Activated CD8-positive, alpha-beta memory T cell treated with anti-CD3 and anti-CD28 coated beads for 1 hour (primary cell): ENCODE measurements at places on chromosomes 2 and 18.

DNA sequence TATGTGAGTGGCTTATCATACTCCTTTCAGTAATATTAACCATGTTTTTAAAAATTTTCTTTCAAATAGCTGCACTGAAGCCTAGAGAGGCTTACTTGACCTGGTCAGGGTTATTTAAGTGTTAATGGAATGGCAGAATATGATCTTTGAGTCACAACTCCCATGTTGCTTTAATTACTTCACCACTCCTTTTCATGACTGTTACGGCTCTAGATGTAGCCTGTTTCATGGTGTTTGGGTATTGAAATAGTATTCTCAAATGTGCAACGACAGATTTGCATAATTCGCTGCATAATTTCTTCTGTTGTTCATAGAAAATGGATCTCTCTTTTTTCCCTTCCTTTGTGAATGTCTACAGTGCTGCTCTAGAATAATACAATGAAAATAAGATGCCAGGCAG, 51.6 kb upstream of the PLA2R1 start:
- no peak for DNase-seq

DNA sequence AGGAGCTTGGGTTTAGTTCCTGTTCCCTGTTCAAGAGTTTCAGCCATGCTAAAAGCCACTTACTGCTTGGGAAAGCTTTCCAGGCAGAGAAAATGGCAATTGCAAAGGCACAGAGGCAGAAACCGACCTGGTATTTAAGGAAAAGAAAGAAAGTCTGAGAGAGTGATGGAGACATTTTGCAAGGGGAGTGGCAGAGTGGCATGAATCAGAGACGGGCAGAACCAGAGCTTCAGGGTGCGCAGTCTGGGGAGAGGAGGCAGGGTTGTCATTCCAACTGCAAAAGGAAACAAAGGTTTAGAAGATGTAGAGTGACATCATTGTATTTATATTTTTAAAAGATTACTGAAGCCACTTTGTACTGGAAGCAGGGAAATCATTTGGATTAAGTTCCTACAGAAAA, 14.9 kb upstream of the GNAL start:
- no peak for DNase-seq

DNA sequence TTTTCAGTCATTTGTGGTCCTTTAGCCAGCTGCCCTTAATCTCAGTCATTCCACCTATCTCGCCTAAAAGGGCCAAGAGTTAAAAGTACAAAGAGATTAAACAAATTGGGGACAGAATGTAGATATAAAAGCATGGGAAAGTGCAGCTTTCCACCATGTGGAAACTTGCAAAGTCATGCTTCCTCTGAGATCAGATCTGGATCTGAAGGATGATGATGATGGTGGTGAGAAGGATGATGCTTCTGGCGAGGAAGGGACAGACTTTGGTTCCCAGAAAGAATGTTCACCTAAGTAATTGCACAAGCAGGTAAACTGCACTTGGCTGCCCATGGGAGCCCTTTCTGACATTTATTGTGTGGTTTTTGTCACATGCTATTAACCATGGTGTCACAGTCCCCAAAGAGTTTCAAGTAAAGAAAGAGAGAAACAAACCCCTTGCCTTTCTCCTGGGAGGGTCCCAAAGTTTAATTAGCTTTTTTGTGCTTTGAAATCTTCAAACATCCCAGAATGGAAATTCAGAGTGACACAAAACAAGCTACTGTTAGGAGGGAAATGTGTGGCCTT, 34.7 kb downstream of the KLF7 start:
- DNase-seq: no peak

DNA sequence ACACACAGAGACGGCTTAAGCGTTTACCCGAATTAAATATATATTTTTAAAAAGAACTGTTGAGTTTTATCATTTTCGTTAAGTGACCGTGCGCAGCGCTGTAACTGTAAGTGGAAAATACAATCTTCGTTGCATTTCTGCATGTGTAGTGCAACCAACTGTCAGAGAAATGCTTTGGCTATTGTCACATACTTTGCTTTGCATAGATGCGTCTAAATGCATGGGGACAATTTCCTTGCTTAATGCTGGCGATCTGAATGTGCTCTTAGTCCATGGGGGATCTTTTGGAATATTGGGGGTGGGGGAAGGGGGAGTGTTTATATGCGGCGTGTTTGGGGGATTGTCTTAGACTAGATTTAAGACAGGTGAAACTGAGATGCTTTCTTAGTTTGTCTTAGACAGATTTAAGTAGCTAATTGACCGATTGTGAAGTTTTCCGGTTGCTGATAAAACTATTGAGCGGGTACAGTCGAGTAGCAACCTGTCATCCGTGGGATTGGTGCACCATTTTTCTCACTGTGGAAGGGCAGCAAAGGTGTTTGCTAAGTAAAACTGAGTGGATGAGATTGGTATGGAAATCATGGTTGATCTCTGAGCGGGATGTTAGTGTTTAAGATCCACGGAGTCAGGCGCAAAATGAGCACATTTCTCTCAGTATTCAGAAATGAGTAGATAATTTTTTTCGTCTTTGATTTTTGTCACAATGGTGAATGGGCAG, 476 bp downstream of the VSNL1 start:
- DNase-seq: no peak

DNA sequence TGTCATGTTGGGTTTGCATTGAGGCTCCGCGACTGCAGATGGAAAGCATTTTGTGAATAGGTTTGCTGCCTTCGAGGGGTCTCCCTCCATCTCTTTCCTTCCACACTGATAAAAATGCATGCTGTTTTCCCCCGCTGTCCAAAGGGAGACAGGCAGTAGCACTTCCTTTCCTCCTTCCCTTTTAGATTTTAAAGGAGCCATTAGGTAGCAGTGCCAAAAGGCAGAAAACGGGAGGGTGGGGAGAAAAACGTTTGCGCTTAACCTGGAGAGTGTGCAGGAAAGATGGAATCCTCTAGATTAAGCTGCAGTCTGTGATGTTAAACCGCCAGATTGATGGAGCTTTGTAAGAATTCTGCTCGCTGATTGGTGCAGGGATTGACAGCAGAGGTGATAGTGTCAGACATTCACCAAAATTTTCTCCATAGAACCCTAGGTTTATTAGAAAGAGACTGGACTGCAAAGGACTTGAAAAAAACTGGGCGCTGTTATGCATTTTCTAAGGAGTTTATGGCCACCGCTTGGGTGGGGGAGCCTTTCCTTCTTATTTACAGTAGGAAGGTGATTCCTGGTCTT, 688 bp downstream of the MAPRE2 start:
- no peak for DNase-seq

DNA sequence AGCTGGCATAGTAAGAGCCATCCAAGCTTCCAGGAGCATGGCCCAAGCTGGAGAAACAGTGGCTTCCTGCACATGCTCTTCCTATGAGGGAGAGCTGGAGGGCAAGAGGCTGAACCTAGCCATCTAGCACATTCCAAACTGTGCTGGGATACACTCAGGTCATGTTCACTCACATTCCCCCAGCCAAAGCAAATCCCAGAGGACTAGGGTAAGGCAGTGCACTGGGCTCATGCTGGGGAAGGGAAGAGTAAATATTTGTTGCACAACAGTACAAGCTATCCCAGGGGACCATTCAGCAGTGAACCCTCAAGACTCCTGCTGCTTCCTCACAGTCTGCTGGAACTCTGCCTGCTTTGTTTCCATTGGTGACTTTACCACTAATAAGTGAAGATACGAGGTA, 20.7 kb upstream of the GYPC start:
- no peak for DNase-seq

- no peak for DNase-seq
Measured at GRCh38 chr2:69694894-69695849, 46.8 kb upstream of the ANXA4 start.

GRCh38 chr2:151770995-151771394, 36.7 kb upstream of the NEB start:
- DNase-seq: no peak

DNA sequence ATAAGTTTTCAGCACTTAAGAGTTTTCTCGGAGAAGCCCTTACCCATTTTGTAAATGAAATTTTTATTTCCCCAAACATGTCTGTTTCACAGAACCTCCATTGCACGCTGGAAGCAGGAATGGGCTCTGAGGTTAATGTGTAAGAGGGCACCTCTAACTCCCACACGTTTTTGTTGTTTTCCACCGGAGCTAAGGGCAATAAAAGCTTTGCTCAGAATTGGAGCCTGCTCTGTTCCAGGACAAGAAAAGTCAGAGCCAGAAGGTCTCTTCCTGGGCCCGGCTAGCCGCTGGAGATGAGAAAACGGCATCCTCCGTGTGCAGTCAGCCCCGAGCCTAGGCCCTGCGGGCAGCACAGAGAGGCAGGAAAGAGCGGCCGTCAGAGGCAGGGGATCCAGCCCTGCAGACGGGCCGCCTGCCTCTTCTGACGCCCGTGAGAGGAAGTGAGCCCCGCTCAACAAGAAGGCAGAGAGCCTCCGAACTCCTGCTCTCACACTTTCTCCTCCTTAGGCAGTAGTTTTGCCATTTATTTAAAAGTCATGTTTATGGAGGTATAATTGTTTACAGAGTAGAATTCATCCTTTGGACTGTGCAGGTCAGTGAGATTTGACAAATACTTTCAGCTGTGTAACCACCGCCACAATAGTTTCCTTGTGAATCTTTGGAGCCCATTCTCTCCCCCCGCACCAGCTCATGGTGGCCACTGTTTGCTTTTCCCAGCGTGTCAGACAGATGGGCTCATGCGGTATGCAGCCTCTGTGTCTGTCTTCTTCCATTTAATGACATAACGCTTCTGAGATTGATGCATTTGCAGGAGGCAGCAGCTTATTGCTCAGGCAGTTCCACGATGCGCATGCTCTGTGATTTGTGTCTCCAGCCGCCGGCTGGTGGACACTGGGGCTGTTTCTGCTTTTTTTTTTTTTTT, 117.3 kb downstream of the GALR1 start:
- no peak for DNase-seq

- DNase-seq: no peak
Measured at GRCh38 chr2:147998203-147998602, 22.3 kb downstream of the ORC4 start.

GRCh38 chr18:5961097-5961827, 65.9 kb upstream of the TMEM200C start:
- no peak for DNase-seq

DNA sequence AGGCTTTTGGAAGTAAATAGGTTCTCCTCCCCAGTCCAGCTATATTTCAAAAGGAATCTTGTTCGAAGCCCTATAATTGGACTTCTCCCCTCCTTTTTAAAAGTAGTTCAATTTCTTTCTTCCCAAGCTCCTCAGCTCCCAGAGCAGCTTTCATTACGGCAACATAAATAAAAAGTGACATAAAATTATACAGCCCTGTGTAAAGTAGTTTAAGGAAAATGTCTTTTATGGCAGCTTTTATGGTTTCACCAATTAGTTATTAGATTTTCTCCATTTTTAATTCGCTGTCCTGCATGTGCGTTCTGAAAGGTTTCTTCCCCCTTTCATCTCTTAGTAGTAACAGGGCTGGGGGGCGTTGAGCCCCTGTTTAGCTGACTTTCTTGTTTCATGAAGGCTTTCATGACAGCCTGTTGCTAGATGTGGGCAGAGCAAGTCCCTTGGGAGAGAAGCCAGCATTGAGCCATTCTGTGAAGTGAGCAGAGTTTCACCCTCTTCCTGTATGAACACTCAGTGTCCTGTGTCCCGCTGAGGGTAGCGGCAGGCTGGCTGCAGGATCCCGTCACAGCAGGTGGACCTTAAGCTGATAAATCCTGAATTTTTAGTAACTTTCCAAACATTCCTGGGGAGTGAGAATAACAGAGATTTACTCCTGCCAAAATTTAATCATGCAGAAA, 229.7 kb upstream of the SPRED2 start:
- no peak for DNase-seq

DNA sequence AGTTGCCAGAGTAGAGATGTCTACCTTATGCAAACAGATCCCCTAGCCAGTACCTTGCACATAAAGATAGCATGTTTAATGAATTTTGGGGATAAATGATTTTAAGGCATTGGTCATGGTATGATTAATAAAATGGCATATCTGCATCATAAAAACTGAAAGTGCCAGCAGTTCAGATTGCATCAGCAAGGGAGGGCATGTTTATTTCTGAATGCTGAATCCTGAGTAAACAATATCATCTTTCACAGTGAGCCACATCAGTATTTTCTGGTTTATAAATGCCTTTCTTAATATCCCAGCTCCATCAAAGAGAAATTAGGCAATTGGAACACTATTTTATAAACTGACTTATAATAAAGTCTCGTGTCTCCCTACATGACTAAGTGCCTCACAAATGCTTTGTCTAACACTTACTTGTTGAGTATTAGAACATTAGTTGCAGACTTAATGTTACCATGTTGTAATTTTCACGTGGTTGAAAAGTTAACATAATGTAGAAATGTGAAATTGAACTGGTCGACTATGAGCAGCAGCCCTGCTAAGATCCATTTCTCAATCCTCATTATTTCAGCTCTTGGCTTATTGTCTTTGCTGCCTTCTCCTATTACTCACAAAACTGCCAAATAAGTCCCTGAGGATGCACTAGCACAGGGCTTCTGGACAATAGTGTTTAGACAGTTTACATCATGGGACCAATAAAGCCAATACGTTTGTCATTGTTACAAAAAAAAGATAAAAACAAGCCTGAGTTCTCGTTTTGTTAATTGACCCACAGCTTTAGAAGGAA, 48.0 kb downstream of the LANCL1 start:
- DNase-seq: no peak

DNA sequence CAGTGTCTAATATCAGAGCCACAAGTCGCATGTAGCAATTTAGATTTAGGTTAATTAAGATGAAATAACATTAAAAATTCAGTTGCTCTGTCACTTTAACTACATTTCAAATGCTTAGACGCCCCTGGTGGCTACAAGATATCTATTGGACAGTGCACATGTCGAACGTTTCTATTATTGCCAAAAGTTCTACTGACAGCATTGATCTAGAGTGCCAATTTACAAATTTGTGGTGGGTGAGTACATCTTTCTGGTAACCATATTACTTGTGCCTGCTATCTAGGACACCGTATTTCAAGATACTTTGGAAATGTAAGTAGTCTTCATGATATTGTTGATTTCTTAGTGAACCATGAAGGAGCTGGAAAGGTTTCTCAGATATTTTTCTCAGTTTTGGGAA, 20.2 kb downstream of the PIK3C3 start:
- DNase-seq: no peak

GRCh38 chr2:164911832-164912231, 43.5 kb downstream of the SLC38A11 start:
- no peak for DNase-seq

GRCh38 chr2:222827417-222827816, 33.4 kb upstream of the ACSL3 start:
- no peak for DNase-seq

DNA sequence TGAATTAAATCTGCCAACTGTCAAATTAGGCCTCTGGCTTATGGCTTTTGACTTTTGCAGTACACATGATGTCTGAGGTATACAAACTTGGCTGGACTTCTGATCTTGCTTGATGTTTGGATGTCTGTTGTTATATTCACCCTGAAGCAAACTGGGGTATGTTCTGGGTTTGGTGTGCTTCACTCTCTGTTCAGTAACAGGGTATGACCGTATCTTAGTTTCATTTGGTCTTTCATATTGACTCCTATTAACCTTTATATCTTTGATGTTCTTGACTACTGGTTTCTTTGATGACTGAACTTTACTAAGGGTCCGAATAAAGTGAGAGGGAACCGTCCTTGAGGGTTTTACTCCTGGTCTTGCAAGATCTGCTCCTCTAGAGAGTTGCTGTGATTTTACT, 8.2 kb downstream of the CKAP2L start:
- no peak for DNase-seq
